ENCODE measurements at places on chromosomes 7 and 10. TPM values are rescaled to one million over a fixed set of nuclear protein-coding genes. Genes with fewer than 3 reads are reported as not detected.
A peak's percentile ranks its signal among the peaks of the same experiment; 100 is the strongest.

The MSANTD7 gene
- total RNA-seq: 8.2 TPM

DNA sequence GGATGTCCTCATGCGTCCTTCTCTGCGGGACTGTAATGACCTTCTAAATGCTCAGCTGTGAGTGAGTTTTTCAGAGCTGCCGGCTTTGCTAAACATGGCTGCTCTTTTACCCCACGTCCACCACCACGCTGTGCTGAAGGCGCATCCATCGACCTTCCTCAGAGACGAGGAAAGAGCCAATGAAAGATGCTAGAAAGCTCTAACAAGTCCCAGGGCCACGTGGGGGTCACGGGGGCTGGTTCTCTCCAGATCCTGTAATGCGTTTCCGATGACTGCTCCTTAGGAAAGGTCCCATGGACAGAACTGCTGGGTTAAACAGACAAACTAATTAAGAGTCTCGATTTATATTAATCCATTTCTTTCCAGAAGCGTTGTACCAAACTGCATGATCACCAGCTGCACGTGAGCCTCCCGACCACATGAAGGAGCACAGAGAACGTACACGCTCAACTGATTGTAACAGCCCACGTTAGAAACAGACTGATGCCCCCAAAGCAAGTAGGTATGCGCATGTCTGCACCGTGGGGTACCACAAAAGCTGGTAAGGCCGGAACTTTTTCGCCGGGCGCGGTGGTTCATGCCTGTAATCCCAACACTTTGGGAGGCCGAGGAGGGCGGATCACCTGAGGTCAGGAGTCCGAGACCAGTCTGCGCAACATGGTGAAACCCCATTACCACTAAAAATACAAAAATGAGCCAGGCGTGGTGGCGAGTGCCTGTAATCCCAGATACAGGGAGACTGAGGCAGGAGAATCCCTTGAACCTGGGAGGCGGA is 109.6 kb downstream of the TCERG1L start:
- no peak for DNase-seq

- no peak for DNase-seq
Observed at GRCh38 chr7:129882531-129882930, 70.2 kb downstream of the UBE2H start.

DNA sequence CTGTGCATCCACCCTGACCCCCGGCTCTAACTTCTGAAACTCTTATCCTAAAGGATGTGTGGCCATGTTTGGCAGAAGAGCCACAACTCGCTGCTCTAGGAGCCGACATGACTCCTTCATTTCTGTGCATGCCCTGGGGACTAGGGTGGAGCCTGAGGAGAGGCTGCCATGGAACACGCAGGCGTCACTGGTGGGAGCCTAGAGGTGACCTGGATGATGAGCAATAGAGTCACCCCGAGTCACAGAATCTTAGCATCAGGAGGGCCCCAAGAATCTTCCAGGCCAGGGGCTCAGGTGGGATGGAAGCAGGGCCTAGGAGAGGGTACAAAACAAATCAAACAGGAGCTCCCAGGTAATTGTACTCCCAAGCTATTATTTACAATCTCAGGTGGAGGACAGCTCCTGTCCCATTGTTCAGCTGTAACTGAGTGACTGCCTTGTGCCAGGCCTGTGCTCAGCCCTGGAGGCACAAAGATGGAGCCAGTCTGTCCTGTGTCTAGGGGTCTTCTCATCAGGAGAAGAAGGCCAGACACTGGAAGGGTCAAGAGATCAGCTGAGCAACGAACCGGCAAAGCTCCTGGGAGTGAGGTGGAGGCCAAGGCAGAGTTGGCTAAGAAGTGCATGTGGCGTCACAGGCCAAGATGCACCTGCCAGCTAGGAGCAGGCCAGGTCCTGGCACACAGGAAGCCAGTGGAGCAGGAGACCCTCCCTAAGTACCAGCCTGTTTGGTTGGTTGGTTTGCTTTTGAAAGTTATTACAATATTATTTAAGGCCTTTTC is 5.8 kb upstream of the ZNF22 start:
- peak; percentile 46 for DNase-seq

DNA sequence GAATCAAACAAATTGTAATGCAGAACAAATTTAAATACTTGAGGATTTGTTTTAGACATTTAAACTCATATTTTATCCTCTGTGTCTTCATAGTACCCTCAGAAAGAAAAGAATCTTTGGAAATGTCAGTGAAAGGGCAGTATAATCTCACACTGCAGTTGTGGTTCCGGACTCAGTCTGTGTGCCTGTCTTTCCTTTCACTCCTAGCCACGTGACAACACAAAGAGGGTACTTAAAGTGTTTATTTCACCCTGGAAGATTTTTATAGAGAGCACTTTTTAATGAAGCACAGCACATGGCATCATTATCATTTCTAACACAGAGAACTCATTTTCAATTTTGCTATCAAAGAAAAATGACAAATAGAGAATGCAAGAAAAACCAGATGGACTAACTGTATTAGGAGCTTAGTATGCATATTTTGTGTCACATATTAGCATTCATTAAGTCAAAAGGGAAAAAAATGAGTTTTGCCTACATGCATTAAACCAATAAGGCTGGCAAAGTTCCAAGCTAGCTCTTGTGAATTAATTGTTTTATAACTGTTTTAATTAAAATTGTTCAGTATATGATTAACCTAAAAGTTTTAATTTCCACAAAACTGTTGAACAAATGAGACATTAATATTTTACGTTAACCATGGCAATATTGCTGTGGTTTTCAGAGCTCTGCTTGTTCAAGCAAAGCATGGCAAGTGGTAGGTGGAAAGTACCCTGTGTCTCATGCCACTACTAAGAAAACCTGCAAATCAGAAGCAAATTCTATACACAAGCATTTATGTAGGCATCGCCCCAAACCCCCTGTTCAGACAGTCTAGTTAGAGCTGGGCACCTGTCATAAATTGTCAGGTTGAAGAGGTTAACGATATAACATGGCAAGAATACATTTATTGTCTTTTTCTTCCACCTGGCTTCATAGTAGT is 65.9 kb downstream of the AUTS2 start:
- DNase-seq: no peak
